Stimulated activated CD4-positive, alpha-beta T cell treated with anti-CD3 and anti-CD28 coated beads, Interleukin-12 subunit alpha, Interleukin-12 subunit beta, amount 100 ng/mL, for 4 hours (primary cell): ENCODE measurements at places on chromosomes 11 and 22.

GRCh38 chr11:132158091-132158490, 787.7 kb downstream of the NTM start:
- no peak for DNase-seq

DNA sequence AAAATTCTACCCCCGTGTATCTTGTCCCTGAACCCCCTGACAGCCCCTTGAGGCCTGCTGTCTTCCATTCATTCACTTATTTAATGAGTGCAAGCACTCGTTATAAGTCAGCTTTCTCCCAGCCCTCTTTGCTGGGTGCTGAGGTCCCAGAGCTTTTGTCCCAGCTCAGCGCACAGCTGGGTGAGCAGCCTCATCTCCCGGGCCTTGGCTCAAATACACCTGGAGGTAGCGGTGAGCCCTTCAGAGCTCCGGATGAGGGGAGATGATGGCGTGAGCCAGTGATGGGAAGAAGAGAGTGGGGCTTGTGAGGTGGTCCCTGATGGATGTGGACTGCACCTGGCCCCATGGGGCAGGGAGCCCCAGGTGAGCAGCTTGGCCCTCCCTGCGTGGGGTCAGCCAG, 18.1 kb upstream of the ARHGAP8 start:
- DNase-seq: no peak

DNA sequence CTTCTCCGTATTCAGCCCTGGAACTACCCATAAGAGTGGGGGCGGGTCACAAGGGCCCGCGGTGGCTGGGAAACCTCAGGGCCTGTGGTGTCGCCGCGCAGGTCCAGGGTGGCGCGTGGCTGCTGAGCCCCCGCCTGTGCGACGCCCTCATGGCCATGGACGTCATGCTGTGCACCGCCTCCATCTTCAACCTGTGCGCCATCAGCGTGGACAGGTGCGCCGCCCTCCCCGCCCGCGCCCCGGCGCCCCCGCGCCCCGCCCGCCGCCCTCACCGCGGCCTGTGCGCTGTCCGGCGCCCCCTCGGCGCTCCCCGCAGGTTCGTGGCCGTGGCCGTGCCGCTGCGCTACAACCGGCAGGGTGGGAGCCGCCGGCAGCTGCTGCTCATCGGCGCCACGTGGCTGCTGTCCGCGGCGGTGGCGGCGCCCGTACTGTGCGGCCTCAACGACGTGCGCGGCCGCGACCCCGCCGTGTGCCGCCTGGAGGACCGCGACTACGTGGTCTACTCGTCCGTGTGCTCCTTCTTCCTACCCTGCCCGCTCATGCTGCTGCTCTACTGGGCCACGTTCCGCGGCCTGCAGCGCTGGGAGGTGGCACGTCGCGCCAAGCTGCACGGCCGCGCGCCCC, 2.4 kb downstream of the DRD4 start:
- DNase-seq: no peak

GRCh38 chr11:203945-204586, 3.1 kb downstream of the BET1L start:
- no peak for DNase-seq

GRCh38 chr11:134802116-134802515, 390.1 kb upstream of the B3GAT1 start:
- DNase-seq: no peak

DNA sequence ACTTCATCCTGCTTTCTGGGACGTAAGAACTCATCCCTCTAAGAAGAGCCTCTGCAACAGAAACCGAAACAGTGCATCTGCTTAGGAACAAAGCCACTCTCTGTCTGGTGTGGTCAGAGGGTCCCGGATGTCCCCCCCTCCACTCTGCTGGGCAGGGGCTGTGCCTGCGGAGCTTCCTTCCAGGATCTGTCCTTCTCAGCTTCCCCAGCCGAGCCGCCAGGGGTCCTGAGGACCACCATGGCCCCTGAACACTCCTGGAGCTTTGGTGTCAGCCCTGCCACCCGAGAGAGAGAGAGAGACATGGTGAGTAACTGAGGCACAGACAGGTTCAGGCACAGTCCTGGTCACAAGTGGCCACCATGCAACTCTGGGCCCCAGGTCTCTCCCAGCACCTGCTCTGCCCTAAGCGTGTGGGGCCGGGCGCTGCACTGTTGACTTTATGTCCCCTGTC, 24.4 kb upstream of the MGAT3 start:
- no peak for DNase-seq

DNA sequence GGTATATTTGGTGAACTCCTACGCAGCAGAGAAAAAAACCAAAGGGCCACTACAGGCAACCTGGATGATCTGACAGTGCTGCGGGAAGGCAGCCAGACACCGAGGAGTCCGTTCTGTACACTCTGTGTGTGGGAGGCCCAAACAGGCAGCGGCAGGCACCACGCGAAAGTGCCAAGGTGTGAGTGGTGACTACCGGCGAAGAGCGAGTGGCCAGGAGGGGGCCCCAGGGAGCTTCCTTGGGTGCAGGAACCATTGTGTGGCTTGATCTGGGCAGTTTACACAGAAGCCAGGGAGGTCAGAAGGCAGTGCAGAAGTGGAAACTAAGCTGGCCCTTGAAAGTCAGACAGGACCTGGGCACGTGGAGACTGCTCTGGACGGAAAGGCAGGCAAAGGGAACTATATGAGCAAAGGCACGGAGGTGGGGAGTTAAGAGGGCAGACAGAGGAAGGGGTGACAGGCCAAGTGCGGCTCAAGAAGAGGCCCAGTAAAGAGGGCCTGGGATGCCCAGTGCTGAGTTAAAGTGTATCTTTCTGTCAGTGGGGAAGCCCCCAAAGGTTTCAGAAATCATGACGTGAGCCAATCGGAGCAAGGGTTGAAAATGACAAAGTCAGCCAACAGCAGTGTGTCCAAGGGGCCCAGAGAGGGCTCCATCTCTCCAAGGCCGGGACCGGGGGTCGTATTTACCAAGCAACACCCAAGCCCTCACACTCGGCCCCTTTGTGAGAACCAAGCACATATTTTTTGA, 10.6 kb downstream of the TMEM184B start:
- DNase-seq: peak; percentile 33

GRCh38 chr11:102499931-102500330, 30.6 kb downstream of the MMP7 start:
- no peak for DNase-seq

DNA sequence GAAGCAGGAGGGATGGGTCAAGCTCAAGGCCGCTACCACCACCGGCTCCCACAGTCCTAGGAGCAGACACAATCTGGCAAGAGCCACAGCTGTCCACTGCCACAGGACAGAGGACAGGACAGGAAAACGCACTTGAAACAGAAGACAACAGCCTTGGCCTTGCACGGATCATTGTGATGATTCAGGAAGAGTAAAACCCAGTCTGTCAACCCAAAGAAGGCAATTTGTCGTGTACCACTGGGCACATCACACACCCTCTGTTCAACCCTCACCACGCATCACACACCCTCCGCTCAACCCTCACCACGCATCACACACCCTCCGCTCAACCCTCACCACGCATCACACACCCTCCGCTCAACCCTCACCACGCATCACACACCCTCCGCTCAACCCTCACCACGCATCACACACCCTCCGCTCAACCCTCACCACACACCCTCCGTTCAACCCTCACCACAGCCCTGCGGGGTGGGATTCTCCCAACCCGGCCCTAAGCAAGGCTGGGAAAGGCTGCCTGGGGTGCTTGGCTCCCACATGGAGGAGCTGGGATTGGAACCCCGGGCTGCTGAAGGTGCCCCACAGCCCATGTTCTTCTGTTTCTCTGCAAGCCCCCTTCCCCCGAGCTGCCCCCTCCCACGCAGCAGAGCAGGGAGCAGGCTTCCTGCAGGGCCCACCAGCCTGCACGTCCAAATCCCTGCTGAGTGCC, 11.3 kb upstream of the CDC42BPG start:
- DNase-seq: no peak

DNA sequence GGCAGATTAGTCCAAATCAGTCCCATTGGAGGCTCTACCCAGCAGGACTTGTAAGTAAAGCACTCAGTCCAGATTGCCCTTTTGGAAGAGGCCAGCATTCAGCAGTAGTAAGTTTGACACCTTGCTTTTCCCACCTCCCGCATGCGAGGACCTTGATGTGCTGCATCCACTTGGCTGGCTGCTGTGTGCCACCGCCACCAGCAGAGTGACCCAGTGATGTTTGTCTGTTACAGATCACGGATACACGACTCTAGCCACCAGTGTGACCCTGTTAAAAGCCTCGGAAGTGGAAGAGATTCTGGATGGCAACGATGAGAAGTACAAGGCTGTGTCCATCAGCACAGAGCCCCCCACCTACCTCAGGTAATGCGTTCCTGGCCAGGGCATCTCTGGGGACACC, 6.6 kb downstream of the SMARCB1 start:
- no peak for DNase-seq

GRCh38 chr11:72224564-72225410, at the start of gene INPPL1:
TSS of gene INPPL1 (plus strand) at chr11:72224767. CDS start at chr11:72224985, 218 bp downstream.
- DNase-seq: peak; percentile 49

DNA sequence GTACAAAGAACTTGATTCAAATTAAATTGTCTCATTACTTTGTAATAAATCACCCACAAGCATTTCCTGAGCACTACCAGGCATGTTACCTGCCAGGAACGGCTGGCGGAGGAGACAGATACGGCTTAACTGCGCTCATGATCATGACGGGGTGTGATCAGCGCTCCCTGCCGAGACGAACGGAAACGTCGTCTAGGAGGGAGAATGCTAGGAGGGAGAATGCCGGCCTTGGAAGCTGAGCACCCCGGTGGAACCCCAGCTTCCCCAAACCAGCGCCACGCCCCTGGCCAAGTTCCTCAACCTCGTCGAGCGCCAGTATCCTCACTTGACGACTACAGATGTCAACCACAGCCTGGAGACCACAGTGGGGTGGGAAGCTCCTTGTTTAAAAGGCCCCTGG, 272.8 kb downstream of the CTTN start:
- no peak for DNase-seq

DNA sequence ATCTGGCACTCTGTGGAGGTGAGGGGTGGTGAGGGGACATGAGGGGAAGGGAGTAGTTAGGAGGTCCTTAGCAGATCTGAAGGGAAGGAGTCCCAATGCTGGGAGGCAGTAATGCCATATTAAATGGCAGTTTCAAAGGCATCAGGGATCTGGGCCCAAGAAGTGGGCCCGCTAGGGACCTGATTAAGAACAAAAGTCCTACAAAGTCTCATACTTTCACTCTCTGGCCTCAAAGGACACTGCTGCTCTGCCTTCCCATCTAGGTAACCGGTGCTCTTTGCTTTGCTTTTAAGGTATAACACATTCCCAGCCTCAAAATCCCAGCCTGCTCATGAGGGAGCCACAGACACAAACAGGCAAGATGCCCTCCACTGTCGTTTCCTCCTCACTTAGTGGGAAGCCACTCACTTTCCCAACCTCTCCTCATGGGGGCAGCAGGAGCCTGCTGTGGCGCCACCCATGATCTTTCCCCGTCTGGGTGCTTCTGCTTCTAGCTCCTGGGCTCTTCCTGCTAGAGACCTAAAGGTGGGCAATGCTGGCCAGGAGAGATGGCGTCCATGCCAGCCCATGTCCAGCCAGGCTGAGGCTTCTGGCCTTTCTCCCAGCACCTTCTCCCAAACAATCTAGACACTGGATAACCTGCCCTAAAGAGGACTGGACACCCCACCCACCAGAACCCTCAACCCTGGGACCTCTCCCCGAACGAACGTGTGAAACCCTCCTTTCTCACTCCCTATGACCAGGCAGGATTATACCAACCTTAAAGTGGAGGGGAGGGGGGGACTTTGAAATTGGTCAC, 68.3 kb downstream of the PLEKHA7 start:
- peak; percentile 18 for DNase-seq

- no peak for DNase-seq
Observed at GRCh38 chr11:80155412-80156017, 714.7 kb upstream of the TENM4 start.

GRCh38 chr11:108927791-108928545, 263.1 kb downstream of the DDX10 start:
- DNase-seq: no peak

GRCh38 chr11:93870616-93871015, 20.2 kb upstream of the VSTM5 start:
- no peak for DNase-seq

- no peak for DNase-seq
Observed at GRCh38 chr11:59523541-59523940, 12.2 kb downstream of the OR4D9 start.

DNA sequence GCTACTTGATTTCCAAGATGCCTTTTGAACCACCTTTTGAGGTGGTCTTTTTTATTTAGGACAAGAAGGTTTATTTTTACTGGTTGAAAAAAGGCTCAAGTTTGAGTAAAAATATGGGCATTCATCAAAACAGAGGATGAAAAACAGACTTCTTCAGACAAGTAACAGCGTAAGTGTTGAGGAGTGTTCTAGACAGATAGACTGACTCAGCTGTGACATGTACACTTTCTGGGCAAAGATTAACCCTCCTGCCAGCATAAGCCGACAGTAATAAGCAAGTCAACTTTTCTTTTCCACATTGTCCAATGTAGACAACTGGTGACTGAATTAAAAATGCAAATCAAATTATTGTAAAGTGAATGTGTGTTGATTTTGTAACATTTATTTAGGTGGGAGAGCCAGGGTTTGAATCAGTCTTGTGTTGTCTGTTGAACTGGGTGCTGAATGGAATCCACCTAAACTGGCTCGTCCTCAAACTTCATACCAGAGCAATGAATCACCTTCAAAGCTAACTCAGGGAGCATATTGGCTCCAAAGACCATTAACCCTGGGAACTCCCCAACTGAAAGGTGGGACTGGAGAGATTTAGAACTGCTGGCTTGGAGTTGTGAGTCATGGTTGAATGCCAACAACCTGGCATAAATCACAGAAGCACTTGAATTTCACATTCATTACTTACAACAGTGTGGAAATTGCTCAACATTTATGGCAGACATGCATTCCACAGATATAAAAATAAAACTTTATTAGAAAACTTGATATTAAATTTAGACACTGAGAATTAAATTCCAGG, 377.0 kb downstream of the ETS1 start:
- DNase-seq: no peak

DNA sequence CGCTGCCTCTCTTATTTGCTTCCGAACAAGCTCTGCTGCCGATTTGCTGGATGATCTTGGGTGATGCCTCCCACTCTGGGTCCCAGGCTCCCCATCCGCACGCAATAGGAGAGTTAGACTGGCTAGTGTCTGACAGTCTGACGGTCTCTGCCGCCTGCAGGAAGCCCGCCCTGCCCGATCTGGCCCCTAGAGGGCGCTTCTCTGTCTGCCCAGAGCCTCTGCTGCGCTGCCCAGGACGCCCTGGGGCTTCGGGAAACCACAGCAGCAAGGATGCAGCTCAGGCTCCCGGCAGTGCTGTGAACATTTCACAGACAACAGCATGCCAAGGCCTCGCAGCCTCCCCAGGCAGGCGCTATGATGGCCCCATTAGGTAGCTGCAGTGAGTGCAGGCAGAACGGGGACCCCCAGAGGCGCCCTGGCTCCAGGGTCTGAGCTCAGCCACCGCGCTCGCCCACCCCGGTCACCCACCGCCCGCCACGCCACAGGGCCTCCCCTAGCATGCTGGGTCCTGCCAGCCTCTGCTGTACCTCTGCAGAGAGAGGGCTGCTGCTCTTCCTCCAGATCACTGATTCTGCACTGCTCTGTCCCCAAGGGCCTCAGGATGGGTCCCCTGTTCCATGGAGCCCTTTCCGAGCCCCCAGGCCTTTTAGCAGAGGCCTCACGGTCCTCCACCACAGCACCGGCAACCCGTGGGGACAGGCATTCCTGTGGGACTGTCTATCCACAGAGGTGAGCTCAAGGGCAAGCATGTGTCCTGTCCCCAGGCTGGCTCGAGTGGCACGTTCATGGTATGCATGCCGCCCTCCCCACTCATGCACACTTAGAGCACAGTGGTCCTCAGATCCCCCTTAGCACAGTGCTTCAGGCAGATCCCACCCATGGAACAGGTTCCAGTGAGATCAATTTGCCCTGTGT, 4.3 kb upstream of the BAIAP2L2 start:
- DNase-seq: peak; percentile 76

- DNase-seq: no peak
Observed at GRCh38 chr11:44270403-44271273, 39.3 kb downstream of the ALX4 start.
